ENCODE measurements at places on chromosomes 6 and 20.
A peak's percentile ranks its signal among the peaks of the same experiment; 100 is the strongest.

- DNase-seq: no peak
These were observed 37.1 kb upstream of the NCOA3 start for GRCh38 chr20:47464380-47465101.

- peak; percentile 75 for DNase-seq
These were observed at the start of gene MANEA for GRCh38 chr6:95577304-95578105. MANEA (plus strand) TSS chr6:95577535; CDS start chr6:95586440, 8,905 bp downstream.

- DNase-seq: no peak
These were observed 39.5 kb downstream of the NKX2-4 start for GRCh38 chr20:21357844-21358243.

DNA sequence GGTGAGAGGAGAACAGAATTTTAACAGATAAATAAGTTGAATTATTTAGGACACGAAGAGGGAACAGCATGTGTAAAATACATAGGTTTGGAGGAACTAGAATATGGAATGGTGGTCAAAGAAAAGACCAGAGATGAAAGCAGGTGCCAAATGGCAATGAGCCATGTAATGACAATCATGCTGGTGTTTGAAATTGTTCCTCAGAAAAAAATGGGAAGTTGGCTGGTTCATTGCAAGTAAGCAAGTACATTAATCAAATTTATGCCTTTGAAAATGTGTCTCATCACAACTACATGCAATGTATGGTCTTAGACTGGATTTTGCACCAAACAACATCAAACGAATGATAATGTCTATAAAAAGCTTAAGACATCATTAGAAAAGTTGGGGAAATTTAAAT, 83.3 kb downstream of the SPTLC3 start:
- no peak for DNase-seq

DNA sequence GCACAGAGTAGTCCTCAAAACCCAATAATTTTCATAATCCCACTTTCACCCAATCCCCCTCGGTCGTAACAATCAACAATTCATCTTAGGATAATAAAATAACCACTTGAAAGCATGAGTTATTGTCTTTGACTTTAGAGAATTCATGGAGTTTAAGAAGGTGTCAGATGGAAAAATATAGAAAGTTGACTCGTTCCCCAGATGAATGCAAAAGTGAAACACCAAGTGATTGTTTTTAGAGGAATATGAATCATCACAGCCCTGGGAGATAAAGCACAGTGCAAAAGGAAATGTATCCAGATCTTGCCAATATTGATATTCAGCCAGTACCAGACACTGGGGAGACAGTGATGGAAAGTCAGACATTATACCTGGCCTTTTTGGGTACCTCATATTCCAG, 860.5 kb downstream of the DHX35 start:
- DNase-seq: no peak

DNA sequence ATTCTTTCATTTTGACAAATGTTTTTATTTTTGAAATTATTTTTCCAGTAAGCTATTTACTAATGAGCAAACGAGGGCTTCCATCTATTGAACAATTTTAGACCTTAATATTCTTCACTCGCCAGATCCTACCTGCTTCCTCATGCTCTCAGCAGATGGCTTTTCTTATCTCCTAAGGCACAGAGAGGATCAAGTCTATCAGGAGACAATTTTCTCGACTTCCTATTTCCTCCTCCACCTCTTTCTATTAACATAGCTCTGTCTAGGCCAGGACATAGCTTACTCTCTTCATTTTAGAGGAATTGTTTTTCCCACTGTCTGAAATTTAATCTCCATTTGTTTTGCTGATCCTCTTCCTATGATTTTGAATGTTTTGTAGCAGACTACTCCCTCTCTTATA, 87.0 kb upstream of the MAN1A1 start:
- DNase-seq: no peak

DNA sequence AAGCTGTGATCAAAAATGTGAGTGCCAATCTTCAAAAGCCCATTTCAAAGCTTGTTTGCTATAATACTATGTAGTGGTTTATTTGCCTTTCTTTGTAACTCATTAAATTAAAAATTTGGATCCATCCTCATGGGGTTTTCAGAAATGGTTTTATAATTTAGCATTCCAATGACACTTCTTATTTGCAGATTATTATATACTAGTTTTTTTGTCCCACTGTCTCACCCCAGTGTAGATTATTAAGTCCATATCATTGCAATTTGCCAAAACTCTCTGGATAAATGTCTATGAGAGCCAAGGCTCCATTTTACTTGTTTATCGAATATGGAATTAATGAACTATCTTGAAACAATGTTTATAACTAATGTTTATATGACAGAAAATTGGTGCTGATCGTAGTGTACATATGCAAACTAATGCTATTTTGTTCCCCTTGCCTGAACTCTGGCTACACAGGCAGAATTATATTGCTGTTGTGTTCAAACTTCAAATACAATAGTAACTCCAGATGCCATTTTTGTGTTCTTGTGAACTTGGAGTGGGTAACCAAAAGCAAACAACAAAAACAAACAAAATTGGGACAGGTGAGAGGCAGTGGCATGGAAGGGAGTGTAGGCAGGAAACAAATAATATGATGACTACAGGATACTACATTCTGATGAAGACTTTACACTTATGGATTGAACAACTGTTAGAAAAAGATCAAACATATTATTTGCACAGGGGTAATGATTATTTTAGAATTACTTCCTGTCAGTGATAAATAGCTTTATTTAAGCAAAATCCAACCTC, 307.1 kb upstream of the FLRT3 start:
- DNase-seq: no peak

- no peak for DNase-seq
These were observed 1.1 kb downstream of the CD164 start for GRCh38 chr6:109381061-109381746.

DNA sequence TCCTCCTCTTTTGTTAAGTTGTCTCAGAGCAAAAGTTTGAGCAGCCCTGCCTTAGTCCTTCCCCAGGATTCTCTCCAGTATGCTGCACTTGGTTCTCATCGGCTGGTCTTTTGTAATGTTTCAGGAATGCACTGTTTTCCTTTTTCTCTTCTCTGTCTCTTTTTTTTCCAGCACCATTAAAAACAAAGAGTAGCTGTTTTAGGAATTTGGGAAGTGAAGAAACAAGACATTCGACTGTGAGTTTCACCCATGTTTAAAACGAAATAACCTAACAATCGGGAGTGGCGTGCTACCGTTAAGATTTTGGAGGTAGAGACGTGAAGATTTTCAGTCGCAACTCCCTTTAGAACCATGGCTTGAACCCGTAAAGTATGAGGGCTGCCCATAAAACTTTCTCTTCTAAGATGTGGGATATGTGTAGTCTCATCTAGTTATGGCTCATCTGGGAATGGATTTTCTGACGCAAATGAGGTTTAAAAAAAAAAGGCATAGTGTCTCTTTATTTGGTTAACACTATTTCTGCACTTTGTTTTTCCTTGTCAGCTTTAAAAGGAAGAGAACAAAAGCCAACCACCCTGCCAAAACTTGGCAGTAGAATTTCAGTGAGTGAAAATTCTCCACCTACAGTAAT, 35.9 kb upstream of the RAB23 start:
- DNase-seq: no peak

- DNase-seq: no peak
These were observed 84.6 kb upstream of the DTNBP1 start for GRCh38 chr6:15747354-15747883.

DNA sequence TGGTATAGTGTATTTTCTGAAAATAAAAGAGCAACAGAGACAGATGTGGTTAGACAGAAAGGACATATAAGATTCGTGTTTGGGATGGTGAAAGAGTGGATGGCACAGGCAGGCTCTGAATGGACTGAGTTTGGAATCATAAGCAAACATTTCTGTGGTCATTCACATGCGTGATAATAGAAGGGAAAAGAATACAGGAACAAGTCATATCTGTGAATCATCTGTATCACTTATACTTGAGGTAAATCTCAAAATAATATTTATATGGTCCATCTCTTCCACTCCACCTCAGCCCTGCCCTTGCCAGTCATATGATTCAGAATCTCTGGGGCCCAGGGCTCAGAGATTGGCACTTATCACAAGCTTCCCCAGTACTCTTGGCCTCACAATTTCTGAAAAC, 535.1 kb downstream of the BCKDHB start:
- no peak for DNase-seq

- DNase-seq: no peak
These were observed 145.0 kb downstream of the HTR1B start for GRCh38 chr6:77318256-77318655.

DNA sequence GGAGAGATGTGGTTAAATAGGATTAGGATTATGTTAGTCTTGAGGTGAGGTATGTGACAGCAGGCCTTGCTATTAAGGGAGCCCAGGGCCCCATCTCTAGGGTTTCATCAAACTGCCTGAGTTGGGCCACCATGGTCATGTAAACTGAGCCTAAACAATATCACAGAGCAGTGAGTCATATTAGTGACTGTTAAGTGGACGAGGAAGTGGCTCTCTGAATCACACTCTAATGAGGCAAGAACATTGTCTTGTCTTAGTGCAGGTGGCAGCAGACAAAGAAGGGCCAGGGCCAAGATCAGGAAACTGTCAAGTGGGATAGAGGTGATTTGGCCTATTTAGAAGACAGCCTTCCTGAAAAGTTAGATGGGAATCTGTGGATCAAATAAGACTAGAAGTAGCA, 23.1 kb downstream of the ENPP3 start:
- DNase-seq: no peak

DNA sequence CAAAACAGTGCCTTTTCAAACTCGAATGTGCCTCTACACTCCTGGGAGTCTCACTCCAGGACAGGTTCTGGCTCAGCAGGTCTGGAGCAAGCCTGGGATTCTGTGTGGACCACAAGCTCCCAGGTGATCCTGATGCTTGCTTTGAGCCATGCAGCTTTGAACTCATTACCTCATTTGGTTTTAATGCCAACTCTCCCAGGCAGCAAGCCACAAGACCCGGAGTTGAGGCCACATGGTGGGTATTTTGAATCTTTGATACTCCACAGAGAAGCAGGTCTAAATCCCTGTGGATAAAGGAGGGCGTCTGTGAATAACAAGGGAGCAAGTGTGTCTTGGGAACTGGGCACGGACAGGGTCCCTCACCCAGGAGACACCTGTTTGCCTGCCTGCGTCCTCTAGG, 205.4 kb upstream of the CST7 start:
- no peak for DNase-seq

DNA sequence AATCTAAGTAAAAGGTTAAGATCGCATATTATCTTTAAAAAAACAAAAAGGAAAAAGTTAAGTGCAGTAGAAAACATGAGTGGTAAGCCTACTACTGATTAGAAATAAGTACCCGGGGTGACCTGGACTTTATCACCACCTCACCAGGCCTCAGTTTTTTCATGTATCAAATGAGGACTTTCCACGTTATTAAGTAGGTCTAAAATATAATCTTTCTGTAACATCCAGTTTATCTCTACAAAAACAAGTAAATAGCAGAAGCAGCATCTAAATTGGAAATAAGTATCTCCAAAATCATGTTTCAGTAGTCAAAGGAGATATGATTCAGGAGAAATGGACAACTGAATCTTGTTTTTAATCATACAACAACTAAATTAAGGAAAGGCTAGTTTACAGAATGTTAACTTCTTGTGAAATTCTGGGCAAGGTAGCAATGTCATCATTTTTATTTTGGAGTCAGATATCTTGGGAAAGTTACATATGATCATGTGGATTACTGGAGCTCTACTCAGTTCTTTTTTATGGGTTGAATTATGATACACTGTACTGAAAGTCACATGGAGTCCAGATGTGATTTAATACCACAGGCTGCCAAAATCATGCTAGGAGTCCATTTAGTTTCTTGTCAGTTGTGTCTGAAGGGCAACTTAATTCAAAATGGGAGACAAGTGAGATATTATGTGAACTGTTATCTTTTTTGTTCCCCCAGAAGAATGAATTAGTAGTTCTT, 114.7 kb upstream of the PRL start:
- no peak for DNase-seq

DNA sequence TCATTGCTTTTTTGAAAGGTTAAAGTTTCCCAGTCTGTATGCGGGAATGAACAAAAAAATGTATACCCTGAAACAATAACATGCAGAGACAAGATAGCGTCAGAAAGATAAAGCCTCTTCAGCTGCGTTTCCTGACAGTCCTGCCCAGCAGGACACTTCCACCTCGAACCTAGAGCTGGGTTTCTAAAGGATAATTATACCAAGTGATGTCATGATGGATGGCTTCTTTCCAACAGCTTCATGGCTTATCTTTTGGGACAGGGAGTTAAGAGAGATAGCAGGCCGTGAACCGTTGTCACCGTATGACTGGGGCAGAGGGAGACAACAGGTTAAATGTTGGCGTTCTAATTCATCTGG, 267.6 kb upstream of the SGK1 start:
- DNase-seq: no peak

GRCh38 chr6:37569743-37570481, 70.2 kb upstream of the CCDC167 start:
- no peak for DNase-seq

DNA sequence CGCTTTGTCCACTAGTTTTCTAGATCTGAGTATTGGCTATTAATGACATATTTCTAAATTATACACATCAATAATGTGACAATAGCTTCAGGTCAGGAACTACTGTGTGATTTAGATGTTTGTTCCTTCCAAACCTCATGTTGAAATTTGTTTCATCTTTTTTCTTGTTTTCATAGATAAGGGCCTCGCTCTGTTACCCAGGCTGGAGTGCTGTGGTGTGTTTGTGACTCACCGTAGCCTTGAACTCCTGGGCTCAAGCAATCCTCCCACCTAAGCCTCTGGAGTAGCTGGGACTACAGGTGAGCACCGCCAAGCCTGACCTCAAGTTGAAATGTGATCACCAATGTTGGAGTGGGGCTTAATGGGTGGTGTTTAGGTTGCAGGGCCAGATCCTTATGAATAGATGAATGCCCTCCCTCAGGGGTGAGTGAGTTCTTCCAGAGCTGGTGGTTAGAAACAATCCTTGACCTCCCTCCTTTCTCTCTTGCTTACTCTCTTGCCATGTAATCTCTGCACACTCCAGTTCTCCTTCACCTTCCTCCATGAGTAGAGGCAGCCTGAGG, 5.9 kb upstream of the NQO2 start:
- no peak for DNase-seq

DNA sequence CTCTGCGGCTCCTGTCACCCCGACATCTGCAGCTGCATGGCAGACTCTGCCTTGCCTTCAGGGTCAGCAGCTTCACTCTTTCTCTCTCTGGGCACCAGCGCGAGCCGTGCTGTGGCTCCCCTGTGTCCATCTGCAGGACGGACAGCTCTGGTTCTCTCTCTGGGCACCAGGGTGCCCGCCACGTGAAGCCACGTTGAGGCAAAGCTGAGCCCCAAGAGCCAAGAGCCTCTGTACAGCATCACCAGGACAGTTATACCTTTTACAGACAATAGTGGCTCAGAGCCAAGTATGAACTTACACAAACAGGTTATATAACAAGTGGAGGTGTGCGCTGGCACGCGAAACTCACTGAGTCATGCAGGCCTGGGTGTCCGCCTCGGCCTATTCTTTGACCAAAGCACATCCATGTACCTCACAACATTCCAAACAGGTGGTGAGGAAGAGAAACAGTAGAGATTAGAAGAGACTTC, 50.8 kb downstream of the FAM50B start:
- no peak for DNase-seq
